ENCODE measurements at places on chromosomes 12 and 14.

- DNase-seq = no peak
These were observed 91.1 kb downstream of the IRF2BPL start for GRCh38 chr14:76937181-76938091.

DNA sequence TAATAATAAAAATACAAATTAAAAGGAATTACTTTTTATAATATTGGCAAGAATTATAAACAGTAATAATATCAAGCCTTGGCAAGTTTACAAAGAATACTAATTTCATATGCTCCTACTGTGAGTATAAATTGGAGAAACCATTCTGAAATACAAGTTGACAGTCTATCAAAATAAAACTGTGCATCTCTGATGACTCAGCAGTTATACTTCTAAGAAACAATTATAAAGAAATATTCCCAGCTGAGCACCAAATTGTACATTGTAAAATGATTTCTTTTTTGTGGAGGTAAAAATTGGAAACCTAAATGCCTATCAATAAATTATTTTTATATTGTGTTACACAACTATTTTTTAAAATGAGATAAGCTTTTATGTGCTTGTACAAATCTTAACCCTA, 35.5 kb upstream of the KCNC2 start:
- no peak for DNase-seq

- no peak for DNase-seq
These were observed 449.3 kb downstream of the FOXG1 start for GRCh38 chr14:29215853-29216252.

GRCh38 chr12:15550793-15551192, 228.5 kb downstream of the PTPRO start:
- DNase-seq = no peak

DNA sequence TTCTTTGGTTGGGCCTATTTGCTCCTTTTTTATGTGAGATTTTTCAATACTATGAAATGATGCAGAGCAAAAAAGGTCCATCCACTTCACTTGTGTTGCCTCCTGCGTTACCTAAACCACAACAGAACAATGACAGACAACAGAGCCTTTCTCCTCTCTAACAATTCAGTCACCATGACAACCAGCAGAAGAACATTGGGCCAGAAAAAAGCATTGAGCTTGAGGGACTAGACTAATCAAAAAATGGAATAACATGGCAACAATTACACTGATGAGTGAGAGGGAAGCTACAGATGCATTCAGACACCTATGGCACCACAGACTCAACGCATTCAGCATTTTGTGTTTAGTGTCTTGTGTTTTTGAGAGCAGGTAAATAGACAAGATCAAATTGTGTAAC, 44.6 kb upstream of the PTCSC3 start:
- DNase-seq = no peak

- DNase-seq = no peak
These were observed 7.7 kb upstream of the SERPINA6 start for GRCh38 chr14:94330857-94331256.

Data from hematopoietic multipotent progenitor cell (in vitro differentiated cells).